ENCODE measurements at places on chromosomes 12 and 14. TPM values are rescaled to one million over a fixed set of nuclear protein-coding genes. Genes with fewer than 3 reads are reported as not detected.

- DNase-seq, result no peak
Measured at GRCh38 chr14:66254038-66254437, 232.1 kb upstream of the CCDC196 start.

DNA sequence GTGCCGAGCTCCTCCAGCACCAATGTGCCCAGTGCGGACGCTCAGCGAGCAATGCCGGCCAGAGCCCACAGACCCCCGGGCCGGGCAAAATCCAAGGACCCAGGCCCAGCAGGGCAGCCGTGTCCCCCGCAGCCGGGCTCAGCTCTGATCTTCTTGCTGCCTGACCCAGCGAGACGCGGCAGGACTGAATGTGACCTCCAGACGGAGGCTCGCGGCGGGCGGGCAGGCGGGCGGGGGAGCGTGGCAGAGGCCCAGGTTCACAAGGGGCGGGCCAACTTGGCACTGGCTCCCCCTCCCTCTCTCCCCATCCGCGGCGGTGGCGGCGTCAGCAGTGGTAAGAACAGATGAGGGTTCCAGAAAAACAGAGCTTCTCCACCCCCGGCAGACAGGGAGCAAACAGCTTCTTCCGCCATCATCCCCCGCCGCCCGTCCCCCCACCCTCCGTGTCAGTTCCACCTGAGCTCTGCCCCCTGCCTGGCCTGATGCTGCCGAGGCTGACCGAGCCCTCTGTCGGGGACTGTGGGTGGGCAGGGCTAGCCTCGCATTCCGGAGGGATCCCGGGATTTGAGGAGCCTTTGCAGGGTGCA lies 94.3 kb downstream of the RFLNA start:
- no peak for DNase-seq

DNA sequence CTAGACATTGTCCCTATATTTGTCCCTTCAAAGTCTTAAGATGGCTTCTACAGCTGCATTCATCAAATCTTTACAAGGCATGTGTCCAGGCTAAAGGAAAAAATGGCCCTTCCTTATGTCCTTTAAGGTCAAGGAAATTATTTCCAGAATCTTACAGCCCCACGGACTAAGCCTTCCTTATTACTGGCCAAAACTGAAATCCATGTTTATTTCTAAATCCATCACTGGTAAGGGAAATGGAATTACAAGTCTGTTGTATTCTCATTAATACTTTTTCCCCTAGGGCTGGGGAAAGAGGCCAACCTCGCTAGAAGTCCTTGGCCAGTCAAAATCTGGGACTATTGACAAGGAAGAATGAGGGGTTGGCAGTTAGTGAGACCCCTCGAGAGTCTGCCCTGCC lies 252.5 kb downstream of the TMEM132C start:
- DNase-seq, result no peak

DNA sequence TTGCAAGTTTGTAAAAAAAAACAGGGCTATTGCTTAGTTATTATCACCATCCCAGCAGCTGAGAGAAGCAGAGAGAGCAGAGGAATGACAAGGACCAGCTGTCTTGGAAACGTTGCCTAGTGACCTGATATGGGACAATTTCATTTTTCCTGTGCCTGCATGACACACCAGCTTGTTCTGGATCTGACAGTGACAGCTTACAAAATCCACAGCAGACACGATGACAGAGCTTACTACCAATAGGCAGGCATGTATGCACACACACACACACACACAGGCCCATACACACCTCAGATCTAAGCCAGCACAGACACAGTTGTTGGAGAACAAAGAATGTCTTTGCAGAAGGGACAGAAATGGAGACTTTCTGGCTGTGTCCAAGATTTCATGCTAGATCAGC lies 25.4 kb downstream of the HSPB8 start:
- DNase-seq, result peak; percentile 27

DNA sequence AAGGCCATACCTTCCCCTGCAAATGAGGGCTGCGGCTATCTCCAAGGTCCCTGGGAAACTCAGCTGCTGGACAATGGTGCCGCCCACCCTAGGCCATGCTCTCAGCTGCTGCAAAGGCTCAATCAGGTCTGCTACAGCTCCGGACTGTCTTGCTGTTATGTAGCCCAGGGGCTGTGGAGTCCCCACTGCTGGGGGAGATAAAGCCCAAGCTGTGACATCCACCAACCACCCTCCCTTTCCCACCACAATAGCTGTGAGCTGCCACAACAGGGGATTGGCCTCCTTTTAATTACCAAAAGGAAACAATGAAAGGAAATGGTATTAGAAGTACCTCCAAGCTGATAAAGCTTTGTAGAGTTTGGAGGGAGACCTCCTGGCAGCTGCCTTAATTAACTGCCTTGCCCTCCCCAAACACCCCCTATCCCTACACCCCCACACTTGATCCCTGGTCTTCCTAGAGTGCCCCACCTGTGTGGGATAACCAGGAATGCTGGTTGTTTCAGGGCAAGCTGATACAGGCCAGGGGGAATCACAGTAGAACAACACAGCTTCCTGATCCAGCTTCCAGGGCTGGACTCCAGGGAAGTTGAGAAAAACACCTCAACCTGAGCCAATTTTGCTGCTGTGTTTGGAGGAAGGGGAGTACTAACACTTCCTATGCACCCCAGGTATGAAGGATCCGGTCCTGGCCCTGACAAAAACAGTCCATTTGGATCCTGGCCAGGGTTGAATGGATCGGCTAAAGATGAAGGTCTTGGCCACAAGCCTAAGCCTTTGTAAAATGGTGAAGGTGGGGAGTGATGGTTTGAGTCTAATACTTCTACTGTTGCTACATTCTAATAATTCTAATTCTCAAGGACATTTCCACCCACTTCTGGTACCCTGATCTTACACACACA lies at the start of gene VWF:
Gene VWF (minus strand): TSS at position 260 of the 899 bp plus-strand sequence. CDS start 1,474 bp downstream, outside the sequence.
- no peak for DNase-seq

GRCh38 chr12:52658196-52658595 lies 6.2 kb upstream of the KRT2 start:
- DNase-seq, result no peak

- no peak for DNase-seq
Measured at GRCh38 chr12:106046947-106047346, 91.8 kb downstream of the NUAK1 start.

GRCh38 chr12:111339321-111339938 lies 29.5 kb downstream of the PHETA1 start:
- no peak for DNase-seq

- no peak for DNase-seq
Measured at GRCh38 chr14:64879635-64880220, at the start of gene SPTB. Gene SPTB, minus strand, starts transcription at chr14:64879907. Its CDS starts 56,813 bp downstream, at chr14:64823094.

DNA sequence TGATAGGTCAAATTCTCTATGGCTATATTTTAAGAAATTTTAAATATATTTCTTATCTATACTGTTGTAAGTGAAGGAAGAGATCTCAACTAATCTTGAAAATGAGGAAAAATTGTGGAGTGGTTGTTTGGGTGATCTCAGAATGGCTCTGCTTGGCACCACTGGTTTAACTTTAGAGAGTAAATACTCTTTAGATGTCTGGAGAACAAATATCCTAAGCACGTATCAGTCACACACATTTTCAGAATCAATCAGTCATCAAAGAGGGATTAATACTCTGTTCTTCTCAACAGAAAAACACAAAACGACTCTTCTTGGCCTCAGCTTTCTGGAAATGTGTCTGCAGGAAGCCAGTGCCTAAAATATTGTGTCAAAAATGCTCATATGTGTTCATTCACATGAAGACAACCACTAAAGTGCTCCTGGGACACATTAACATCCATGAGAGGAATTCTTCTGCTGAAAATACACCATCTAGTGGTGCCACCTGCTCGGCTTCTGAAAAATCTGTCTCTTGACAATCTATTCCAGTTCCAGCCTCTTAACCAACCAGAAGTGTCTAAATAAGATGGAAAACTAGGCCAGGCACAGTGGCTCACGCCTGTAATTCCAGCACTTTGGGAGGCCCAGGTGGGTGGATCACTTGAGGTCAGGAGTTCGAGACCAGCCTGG lies 81.1 kb upstream of the CCDC198 start:
- DNase-seq, result no peak

- peak; percentile 67 for DNase-seq
Measured at GRCh38 chr14:53953002-53953827, 3.4 kb downstream of the BMP4 start.

DNA sequence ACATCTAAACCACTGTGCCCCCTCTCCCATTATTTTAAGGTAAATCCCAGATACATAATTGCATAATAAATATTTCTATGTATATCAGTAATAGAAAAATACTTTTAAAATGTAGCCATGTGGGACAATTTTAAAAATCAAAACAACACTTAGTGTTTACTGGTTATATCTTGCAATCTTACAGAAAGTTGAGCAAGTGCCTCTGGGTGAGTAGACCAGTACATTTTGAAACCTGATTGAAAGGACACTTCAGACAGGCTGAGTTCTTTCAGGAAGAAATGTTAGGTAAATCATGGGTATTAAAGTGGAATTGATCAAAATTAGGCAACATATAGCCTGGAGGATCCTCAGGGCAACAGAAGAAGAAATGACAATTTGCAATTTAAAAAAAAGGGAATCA lies 7.2 kb downstream of the SLC38A4 start:
- no peak for DNase-seq

DNA sequence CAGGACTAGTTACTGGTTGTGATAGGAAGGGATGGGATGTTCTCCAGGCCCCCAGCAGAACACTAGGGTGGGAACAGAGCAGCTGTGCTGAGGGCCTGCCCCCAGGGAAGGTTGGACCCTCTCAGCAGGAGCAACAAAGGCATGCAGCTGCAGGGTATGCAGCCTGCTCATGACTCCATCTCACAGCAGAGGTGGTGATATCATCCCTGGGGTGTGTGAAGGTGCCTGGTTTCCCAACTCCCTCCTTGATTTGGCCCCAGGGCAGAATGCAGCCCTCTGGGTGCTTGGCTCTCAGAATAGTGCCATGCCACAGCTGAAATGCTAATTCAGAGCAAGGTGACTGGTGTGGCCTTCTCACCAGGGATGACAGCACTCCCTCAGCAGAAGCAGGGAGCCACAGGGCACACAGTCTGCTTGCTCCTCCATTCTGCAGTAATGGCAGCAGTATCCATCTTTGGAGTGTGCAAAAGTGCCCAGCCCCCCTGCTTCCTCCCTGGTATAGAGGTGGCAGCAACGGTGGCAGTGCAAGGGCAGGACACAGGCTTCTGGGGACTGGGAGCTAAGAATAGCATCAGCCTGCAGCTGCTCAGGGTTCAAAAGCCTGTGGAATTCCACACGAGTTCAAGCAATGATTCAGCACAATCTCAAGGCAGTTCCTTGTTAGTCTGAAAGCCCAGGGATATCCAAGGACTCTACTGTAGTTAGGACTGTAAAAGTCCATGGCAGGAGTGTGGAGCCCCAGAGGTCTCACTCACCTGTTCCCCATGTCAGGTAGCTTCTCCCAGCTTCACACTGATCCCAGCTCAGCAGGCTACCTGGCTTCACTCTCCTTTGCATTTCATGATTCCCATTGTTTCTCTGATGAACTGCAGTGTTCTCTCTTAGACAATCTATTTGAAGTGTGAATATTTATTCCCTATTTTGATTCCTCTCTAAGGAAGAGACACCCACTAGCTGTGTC lies 298.1 kb upstream of the FOXG1 start:
- no peak for DNase-seq

GRCh38 chr12:11839091-11839641 lies 189.7 kb downstream of the ETV6 start:
- DNase-seq, result no peak

DNA sequence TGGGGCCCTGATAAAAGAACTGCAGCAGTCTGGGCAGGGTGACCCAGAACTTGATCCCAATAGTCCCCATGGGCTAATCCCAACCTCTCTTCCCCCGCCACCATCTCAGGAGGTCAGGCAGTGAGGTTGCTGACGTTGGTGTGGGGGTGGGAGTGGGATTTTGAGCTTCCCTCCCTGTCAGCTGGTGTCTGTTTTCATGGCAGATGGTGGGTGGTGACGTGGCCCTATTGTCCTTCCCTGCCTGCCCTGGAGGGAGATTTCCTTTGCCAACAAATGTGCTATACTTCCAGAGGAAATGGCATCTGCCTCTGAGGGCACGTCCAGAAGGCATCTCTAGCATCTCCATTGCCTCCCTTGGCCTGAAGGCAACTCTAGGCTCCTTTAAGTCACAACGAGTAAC lies 37.7 kb downstream of the NEUROD4 start:
- no peak for DNase-seq

DNA sequence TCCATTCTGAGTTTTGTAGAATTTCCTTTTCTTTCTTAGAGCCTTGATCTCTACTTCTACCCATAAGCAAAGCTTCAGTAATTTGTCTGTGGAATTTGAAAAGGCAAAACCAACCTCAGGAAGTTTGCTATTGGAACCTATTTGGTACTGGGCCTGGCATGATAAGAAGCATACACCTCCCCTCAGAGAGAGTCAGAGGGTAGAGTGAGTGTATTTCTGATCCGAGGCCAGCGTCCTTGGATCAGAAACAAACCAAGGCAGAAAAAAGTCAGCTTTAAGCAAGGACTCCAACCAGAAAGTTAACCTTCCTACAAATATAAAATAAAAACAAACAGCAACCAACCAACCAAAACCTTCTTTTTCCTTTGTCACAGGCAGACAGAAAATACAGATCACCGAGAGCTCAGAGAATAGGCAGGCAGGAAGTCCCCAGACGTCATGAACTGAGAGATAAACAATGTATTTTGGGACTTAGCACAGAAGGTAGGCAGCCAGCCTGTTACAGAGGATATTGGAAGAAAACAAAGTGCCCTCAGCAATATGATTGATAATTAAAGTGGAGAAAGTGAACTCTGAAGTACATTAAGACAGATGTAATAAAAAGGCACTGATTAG lies 141.5 kb downstream of the NEDD1 start:
- no peak for DNase-seq

GRCh38 chr12:14825256-14825655 lies 11.3 kb upstream of the SMCO3 start:
- no peak for DNase-seq

- DNase-seq, result no peak
Measured at GRCh38 chr14:30935445-30935844, 61.1 kb downstream of the COCH start.

- no peak for DNase-seq
Measured at GRCh38 chr12:54641554-54641953, 6.6 kb downstream of the DCD start.

GRCh38 chr14:94114589-94115057 lies 4.1 kb downstream of the IFI27 start:
- DNase-seq, result no peak

DNA sequence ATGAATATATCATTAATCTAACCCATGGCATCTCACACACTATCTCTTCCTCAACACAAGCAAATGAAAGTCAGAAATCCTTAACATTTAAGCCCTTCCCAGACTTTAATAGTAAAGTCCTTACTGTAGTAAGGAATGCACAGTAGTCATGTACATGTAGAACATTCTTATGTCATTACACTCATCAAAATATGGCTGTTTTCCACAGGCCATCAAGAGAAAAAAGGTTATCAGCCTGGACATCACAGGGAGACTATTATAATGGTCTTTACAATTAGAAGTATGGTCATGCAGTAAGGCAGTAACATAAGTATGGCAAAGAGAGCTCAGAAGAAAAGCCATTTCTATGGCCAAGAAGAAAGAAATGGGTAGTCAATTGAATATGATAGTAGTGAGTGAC lies 121.2 kb downstream of the SLC6A15 start:
- DNase-seq, result no peak

The KNTC1 gene
- polyA plus RNA-seq, result 37.1 TPM

The KRT77 gene
- polyA plus RNA-seq, result not detected

The NYNRIN gene
- 40.3 TPM for polyA plus RNA-seq

The TAS2R19 gene
- polyA plus RNA-seq, result 1.8 TPM

The CD4 gene
- polyA plus RNA-seq, result 31.7 TPM

The CNTN1 gene
- polyA plus RNA-seq, result 56.5 TPM

The GLI1 gene
- 16.5 TPM for polyA plus RNA-seq

The AICDA gene
- 0.35 TPM for polyA plus RNA-seq

The AMHR2 gene
- polyA plus RNA-seq, result 0.13 TPM

The LMNTD1 gene
- polyA plus RNA-seq, result not detected

Measured in right renal cortex interstitium (tissue), 3 donors.